ENCODE measurements at places on chromosomes 3 and 15.

DNA sequence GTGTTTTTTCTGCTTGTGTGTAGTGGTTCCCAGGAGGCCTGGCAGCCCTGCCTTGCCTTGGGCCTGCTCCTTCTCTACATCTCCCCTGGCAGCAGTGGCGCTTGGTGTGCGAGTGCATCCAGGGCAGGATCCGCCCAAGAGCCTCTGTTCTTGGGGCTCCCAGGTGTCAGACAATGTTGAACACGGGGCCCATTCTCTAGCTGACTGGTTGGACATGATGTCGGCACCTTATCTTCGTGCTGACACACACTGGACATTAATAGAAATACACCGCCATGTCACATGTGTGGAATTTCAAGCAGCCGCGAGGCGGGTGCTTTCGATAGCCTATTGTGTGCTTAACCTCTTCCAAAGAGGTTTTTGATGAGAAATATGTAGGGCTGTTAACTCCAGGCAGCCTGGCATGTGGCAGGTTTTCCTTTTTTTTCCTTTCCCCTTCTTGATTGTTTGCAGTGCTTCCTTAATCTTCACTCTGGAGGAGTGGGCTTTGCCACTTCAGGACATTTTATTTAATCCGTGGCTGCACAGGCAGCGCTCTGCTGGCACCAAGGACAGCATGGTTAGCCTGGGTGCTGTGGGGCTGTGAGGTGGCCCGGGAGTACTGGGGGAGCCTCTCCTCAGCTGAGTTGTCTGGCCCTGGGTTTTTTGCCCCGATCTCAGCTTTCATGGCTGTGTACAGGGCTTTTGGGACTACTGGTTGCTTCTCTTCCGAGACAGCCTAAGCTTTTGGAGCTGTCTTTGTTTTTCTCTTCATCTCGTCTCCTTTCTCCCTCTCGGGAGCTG lies 42.5 kb downstream of the CHCHD6 start:
- DNase-seq = no peak

- peak; percentile 43 for DNase-seq
These were observed 580.4 kb upstream of the TBL1XR1 start for GRCh38 chr3:177777699-177778098.

DNA sequence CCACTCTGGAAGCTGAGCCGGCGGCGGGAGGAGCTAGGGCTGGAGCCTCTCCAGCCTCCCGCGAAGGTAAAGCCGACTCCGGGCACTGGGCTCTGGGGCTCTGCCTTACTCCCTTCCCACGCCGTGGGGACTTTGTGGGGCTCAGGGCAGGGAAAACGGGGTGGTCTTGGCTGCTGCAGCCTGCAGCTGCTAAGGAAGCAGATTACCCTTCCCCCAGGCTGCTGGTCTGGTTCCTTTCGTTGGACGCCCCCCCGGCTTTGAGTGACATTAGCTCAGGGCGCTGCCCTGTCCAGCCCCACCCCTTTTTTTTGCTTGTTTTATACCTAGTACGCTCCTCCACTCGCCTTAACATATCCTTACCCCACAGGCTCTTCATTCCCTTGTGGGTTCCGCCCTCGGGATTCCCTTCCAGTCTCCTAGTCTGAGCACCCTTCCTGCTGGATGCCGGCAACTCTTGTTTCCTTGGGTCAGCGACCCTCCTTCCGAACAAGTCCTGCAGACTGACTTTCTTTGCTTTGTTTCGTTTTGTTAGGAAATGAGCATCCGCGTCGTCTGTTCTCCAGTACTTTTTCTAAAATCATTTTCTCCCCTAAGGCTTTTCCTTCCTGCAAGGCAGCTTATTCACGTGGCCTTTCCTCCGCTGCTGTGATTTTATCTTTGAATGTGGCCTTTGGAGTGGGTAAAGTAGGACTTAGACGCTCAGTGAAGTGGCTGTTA lies 551 bp downstream of the DNAJC13 start:
- peak; percentile 59 for DNase-seq

- no peak for DNase-seq
These were observed 47.0 kb upstream of the PLXNA1 start for GRCh38 chr3:126935756-126936509.

GRCh38 chr3:50155891-50156290 lies 767 bp downstream of the SEMA3F start:
- no peak for DNase-seq

Measured in activated T-cell treated with anti-CD3 and anti-CD28 coated beads, Interleukin-2, amount 50 U/mL, for 72 hours (primary cell).